ENCODE measurements at places on chromosomes 1 and 21. TPM values are rescaled to one million over a fixed set of nuclear protein-coding genes. Genes with fewer than 3 reads are reported as not detected.

AADACL3 gene
- not detected for total RNA-seq

RIIAD1 gene
- total RNA-seq = not detected

SPRR2E gene
- total RNA-seq = not detected

ASCL5 gene
- total RNA-seq = not detected

GMEB1 gene
- 9.1 TPM for total RNA-seq

MPL gene
- not detected for total RNA-seq

TEX38 gene
- total RNA-seq = not detected

FBXO44 gene
- 16.3 TPM for total RNA-seq

DNA sequence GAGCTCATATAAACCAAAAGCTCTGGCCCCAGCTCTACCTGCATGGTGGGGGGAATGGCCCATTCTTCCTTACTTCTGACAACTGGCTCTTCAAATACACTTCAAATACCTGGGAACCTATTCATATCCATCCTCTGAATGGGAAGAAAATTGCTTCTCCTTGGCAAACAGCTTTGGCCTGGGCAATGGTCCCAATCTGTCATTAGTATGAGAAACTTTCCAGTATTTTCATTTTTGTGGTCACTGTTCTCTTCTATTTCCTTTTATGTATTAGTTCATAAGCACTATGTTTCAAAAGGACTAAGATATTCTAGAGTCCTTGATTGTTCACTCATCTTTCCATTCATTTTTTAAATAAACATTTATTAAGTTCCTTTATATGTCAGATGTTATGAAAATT, 5.2 kb upstream of the HSD3B2 start:
- H3K4me3 ChIP-seq = no peak overlapping the region
- DNase-seq = no peak
- H3K27ac ChIP-seq = no peak overlapping the region
- H3K27me3 ChIP-seq = no peaks in the 10 kb centered on the region
- no peaks in the 10 kb centered on the region for H3K4me1 ChIP-seq

- peak overlapping the region; percentile 46 for H3K27ac ChIP-seq
- peaks cover 86% of the 10 kb centered on the region for H3K36me3 ChIP-seq
- no peak overlapping the region for H3K4me3 ChIP-seq
Measured at GRCh38 chr1:23963617-23964234, 4.1 kb downstream of the PNRC2 start.

- DNase-seq = no peak
- H3K27me3 ChIP-seq = no peaks in the 10 kb centered on the region
Measured at GRCh38 chr21:46122758-46123683, 25.1 kb downstream of the COL6A2 start.

- no peak overlapping the region for H3K4me3 ChIP-seq
- no peaks in the 10 kb centered on the region for H3K36me3 ChIP-seq
- no peaks in the 10 kb centered on the region for H3K27me3 ChIP-seq
- H3K4me1 ChIP-seq = no peaks in the 10 kb centered on the region
Measured at GRCh38 chr21:28795251-28795650, 197.4 kb downstream of the LTN1 start.

GRCh38 chr21:15061279-15061678, 3.5 kb downstream of the NRIP1 start:
- H3K27ac ChIP-seq = peak overlapping the region; percentile 46
- H3K4me1 ChIP-seq = peaks cover 45% of the 10 kb centered on the region
- no peaks in the 10 kb centered on the region for H3K27me3 ChIP-seq
- H3K36me3 ChIP-seq = no peaks in the 10 kb centered on the region

GRCh38 chr1:241779897-241780296, 68.1 kb upstream of the EXO1 start:
- H3K27ac ChIP-seq = no peak overlapping the region
- no peaks in the 10 kb centered on the region for H3K36me3 ChIP-seq
- no peaks in the 10 kb centered on the region for H3K27me3 ChIP-seq
- H3K4me1 ChIP-seq = peaks cover 15% of the 10 kb centered on the region
- no peak for DNase-seq

DNA sequence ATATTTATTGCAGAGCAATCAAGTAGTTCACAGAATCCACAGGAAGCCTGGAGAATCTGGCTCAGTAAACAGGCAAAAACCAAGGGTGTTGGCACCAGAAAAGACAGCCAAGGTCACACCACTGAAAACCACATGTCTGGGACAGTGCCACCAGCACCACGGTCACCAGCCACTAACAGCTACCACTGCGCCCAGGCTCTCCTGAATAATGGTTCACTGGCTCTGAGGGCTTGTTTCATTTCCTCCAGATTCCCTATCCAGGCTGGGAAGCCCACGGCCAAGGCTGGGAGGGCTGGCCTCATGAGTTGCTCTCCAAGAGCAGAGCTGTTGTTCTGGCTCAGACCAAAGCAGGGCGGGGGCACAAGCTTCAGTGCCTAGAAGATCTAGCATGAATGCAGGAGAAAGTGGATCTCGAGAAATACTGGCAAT, 54.5 kb upstream of the PTGFRN start:
- DNase-seq = no peak
- H3K27me3 ChIP-seq = no peaks in the 10 kb centered on the region
- H3K4me1 ChIP-seq = peaks cover 10% of the 10 kb centered on the region
- no peak overlapping the region for H3K27ac ChIP-seq
- H3K36me3 ChIP-seq = no peaks in the 10 kb centered on the region
- H3K4me3 ChIP-seq = no peak overlapping the region

DNA sequence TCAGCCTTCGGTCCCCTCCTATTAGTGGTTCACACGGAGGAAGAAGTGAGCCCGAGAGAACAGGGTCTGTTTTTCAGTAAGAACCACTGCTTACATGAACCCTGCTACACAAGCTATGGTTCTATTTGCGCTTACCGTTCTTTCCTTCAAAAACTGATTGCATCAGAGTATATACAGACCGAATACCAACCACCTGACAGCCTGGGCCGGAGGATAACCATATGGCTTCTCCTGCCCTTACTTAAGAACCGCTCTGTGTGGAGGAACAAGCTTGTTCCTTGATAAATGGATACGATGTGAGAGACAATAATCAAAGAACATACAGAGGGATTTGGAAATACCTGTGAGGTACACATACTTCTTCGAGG, 1.1 kb upstream of the KCNT2 start:
- H3K4me3 ChIP-seq = no peak overlapping the region
- H3K36me3 ChIP-seq = no peaks in the 10 kb centered on the region
- H3K27me3 ChIP-seq = no peaks in the 10 kb centered on the region
- no peaks in the 10 kb centered on the region for H3K4me1 ChIP-seq

- H3K27me3 ChIP-seq = no peaks in the 10 kb centered on the region
- H3K4me3 ChIP-seq = no peak overlapping the region
- H3K27ac ChIP-seq = no peak overlapping the region
- DNase-seq = no peak
- H3K36me3 ChIP-seq = no peaks in the 10 kb centered on the region
- H3K4me1 ChIP-seq = peaks cover 6% of the 10 kb centered on the region
Measured at GRCh38 chr1:160855181-160855981, 7.3 kb downstream of the CD244 start.

DNA sequence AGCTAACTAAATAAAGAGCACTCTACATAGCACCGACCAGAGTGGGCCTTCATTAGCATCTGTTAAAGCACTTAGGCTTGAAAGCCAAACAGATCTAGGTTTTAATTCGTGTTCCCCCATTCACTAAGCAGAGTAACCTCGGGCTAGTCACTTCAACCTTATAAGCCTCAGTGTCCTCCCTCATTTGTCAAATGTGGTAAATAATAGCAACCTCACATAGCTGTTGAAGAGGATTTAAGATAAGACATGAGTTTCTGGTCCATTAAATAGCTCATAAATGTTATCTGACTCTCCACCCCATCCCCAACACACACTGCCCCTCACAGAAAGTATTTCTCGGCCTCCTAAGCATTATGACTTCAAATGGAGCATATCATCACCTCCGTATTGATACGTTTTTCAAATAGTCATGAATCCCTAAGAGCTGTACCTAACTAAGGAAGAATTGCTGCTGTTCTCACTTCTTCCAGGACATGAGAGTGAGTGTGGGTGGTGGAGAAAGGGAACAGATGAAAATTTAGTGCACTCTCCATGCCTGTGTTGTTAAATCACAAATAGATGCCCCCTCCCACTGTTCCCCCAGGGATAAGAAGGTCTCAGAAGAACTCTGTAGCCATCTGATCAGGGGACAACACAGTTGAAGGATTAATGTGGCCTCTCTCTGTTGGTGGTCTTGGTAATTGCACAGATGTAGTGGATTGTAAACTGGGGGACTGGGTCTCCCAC, 47.6 kb downstream of the PLPP3 start:
- H3K27ac ChIP-seq = no peak overlapping the region
- no peaks in the 10 kb centered on the region for H3K27me3 ChIP-seq
- no peak overlapping the region for H3K4me3 ChIP-seq
- H3K4me1 ChIP-seq = no peaks in the 10 kb centered on the region

DNA sequence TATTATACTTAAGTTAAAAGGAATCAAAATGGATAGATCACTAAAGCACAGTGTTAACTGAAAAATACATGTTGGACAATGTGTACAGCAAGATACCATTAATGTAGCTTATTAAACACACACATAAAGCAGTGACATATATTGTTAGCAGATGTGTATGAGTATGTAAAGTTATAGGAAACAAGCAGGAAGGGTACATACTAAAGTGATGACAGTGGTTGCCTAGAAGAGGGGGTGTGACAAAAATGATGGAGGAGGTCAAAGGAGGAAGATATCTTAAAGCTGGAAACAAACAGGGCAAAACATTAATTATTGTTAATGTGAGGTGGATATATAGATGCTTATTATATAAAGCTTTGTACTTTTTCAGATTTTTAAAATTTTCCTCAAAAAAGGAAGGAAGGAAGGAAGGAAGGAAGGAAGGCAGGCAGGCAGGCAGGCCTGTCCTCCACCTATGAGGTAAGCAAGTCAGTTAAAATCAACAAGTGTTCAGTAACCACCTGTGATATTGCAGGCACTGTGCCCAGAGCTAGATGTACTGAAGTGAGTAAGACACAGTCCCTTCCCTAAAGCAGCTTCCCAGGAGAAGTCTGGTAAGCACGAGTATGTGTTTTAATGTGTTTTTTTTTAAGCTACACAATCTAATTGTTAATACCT, 252.9 kb upstream of the NR5A2 start:
- H3K4me3 ChIP-seq = no peak overlapping the region
- peak; percentile 93 for DNase-seq
- H3K27me3 ChIP-seq = no peaks in the 10 kb centered on the region

DNA sequence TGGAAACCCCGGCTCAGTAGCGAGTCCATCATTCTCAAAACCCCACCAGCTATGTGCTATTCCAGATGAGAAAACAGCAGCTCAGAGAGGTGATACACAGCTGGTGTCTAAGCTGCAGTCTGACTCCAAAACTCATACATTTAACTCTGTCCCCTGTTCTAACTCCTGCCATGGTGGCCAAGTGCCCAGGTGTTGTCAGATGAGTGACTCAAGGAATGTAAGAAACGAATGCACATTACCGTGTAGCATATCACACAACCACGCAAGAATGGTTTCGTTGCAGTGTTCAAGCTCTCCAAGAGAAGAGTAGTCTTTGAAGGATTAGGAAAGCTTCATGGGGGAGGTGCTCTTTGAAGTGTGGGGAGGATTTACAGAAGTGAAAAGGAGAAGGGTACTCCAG, 4.7 kb upstream of the XKR8 start:
- H3K36me3 ChIP-seq = no peaks in the 10 kb centered on the region
- no peak overlapping the region for H3K27ac ChIP-seq
- no peak for DNase-seq
- H3K4me1 ChIP-seq = no peaks in the 10 kb centered on the region
- no peak overlapping the region for H3K4me3 ChIP-seq

Data from MCF 10A (cell line).